Activated CD4-positive, alpha-beta T cell treated with anti-CD3 and anti-CD28 coated beads for 36 hours (primary cell): ENCODE measurements at places on chromosomes 2 and 18. TPM values are rescaled to one million over a fixed set of nuclear protein-coding genes. Genes with fewer than 3 reads are reported as not detected.

The CNTNAP5 gene
- total RNA-seq = not detected

- H3K36me3 ChIP-seq = no peaks in the 10 kb centered on the region
- peaks cover 25% of the 10 kb centered on the region for H3K4me1 ChIP-seq
- no peak for DNase-seq
These were observed 32.6 kb downstream of the MARCHF4 start for GRCh38 chr2:216339456-216340279.

The RESP18 gene
- not detected for total RNA-seq

GRCh38 chr2:182543741-182544525 lies 117.1 kb upstream of the PDE1A start:
- H3K27me3 ChIP-seq = no peaks in the 10 kb centered on the region
- no peaks in the 10 kb centered on the region for H3K4me1 ChIP-seq
- no peak for DNase-seq
- no peak overlapping the region for H3K4me3 ChIP-seq

The KCNG2 gene
- total RNA-seq = not detected

The SERPINB2 gene
- not detected for total RNA-seq

GRCh38 chr2:27711804-27712203 lies 48.1 kb downstream of the SLC4A1AP start:
- no peak overlapping the region for H3K4me3 ChIP-seq
- peaks cover 24% of the 10 kb centered on the region for H3K4me1 ChIP-seq
- no peaks in the 10 kb centered on the region for H3K36me3 ChIP-seq
- DNase-seq = no peak
- H3K27ac ChIP-seq = no peak overlapping the region

The FLACC1 gene
- total RNA-seq = 0.72 TPM

The GCG gene
- not detected for total RNA-seq

The MARCO gene
- total RNA-seq = not detected

DNA sequence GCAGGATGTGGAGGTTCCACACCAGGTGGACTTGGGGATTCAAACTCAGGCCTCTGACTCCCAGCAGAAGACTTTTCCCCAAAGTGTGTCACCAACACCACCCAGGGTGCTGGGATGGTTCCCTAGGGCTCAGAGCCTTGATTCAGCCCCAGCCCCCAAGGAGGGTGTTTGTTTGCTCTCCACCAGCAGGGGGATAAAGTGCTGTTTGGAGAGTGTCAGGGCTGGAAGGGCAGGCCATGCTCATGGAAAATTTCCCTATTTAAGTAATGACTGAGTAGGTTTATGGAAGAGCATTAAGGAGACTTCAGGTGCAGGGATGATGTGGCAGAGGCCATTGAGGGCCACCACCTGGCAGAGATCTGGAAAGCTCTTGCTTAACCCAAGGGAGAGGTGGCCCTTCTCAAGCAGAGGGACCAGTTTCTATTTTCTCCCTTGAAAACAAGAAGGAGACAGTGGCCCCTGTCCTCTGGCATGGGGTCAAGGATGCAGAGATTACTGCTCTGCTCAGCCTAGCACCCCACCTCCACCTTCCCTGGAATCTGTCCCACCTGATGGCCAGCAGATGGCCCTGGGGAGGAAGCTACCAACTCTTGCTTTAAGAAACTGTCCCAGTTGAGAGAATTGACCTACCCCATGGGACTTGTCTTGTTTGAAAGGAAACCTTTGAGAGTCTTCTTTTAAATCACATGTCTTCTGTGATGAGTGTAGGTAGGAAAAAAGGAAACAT lies 122.1 kb downstream of the ACOXL start:
- H3K27me3 ChIP-seq = peaks cover 57% of the 10 kb centered on the region
- no peaks in the 10 kb centered on the region for H3K36me3 ChIP-seq
- H3K4me1 ChIP-seq = peaks cover 50% of the 10 kb centered on the region
- no peak overlapping the region for H3K27ac ChIP-seq

DNA sequence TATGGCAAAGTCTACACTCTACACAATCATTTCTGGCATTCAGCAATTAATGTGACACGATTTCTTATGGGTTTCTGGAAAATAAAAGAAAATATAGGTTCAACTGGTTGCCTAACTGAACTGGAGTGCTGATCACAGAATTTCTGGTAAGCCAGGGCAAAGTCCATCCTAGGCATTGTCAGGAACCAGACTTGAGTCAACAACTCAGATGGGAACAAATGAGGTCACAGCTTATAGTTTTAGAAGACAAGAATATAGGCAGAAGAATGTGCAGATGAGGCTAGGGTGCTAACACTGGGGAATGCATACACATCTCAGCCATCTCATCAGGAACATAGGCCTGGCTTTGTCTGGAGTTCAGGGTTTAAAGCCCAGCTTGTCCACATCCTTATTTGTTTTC lies 317.2 kb upstream of the ID2 start:
- H3K36me3 ChIP-seq = no peaks in the 10 kb centered on the region
- no peaks in the 10 kb centered on the region for H3K4me1 ChIP-seq
- H3K4me3 ChIP-seq = no peak overlapping the region
- DNase-seq = no peak
- H3K27ac ChIP-seq = no peak overlapping the region
- H3K27me3 ChIP-seq = peaks cover under 1% of the 10 kb centered on the region

DNA sequence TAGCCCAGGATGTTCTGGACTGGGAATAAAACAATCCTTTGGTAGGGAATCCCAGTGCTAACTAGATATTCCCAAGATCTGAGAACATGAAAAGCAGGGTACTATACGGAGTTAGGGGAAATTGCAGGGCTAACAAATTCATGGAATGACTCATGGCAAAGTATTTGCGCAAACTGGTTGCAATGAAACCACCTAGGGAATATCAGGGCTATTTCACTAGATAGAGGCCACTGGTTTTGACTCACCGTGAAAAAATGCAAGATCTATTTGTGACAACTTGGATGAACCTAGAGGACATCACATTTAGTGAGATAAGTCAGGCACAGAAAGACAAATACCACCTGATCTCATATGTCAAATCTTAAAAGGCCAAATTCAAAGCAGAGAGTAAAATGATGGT lies 233.3 kb downstream of the MBD2 start:
- DNase-seq = no peak
- no peak overlapping the region for H3K4me3 ChIP-seq
- H3K27ac ChIP-seq = no peak overlapping the region
- no peaks in the 10 kb centered on the region for H3K27me3 ChIP-seq
- no peaks in the 10 kb centered on the region for H3K4me1 ChIP-seq

- H3K36me3 ChIP-seq = peaks cover 2% of the 10 kb centered on the region
- H3K4me3 ChIP-seq = no peak overlapping the region
- no peaks in the 10 kb centered on the region for H3K27me3 ChIP-seq
- H3K27ac ChIP-seq = no peak overlapping the region
- no peaks in the 10 kb centered on the region for H3K4me1 ChIP-seq
- no peak for DNase-seq
These were observed 232.5 kb downstream of the PTGR3 start for GRCh38 chr18:74976331-74976909.

DNA sequence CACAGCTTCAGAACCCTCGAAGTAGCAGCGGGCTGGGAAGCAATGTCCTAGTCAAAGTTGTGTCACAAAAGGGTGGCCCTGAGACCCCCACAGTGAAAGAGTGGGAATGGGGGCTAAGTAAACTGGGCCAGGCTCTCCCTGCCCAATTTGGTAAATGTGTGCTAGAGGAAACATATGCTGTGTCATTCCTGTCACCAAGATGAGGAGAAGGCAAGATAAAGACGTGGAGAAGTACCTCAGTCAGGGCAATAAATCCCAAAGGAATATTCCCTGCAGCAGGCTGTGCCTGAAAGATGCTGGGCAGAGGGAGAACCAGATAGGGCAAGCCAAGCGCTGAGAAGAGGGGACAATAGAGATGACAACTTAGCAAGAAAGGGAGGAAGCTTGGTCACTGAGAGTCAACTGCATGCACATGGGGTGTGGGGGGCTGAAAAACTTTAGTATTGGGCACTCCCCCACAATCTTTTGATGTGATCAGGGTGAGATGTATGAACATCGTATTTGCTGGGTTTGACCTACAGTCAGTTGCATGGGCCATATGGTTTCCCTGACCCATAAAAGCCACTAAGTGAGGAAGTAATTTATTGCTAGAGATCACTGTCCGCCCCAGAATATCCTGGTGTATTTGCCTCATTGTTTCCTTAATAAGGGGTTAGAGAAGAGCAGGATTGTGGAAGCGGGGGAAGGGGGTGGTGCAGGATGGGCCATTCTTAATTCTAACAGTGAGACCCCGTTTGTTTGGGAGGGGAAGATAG lies 49.9 kb upstream of the CXCR4 start:
- H3K4me1 ChIP-seq = peaks cover 7% of the 10 kb centered on the region
- no peak overlapping the region for H3K27ac ChIP-seq
- H3K36me3 ChIP-seq = no peaks in the 10 kb centered on the region
- no peak for DNase-seq

- H3K27me3 ChIP-seq = peaks cover 10% of the 10 kb centered on the region
- no peak overlapping the region for H3K27ac ChIP-seq
- peaks cover 2% of the 10 kb centered on the region for H3K4me1 ChIP-seq
- no peak overlapping the region for H3K4me3 ChIP-seq
- no peak for DNase-seq
- H3K36me3 ChIP-seq = no peaks in the 10 kb centered on the region
These were observed 262.6 kb upstream of the THUMPD2 start for GRCh38 chr2:40041422-40042382.

The CROCC2 gene
- not detected for total RNA-seq

The MAPRE3 gene
- total RNA-seq = 3.2 TPM

- H3K36me3 ChIP-seq = no peaks in the 10 kb centered on the region
- peaks cover 19% of the 10 kb centered on the region for H3K4me1 ChIP-seq
These were observed 99.5 kb upstream of the EPAS1 start for GRCh38 chr2:46197672-46198071.

The DLX1 gene
- total RNA-seq = not detected

- H3K27me3 ChIP-seq = peaks cover 52% of the 10 kb centered on the region
- no peak for DNase-seq
- peaks cover 14% of the 10 kb centered on the region for H3K4me1 ChIP-seq
- H3K27ac ChIP-seq = no peak overlapping the region
These were observed 7.0 kb upstream of the SP5 start for GRCh38 chr2:170707821-170708795.

- H3K4me3 ChIP-seq = no peak overlapping the region
- no peak overlapping the region for H3K27ac ChIP-seq
- H3K36me3 ChIP-seq = no peaks in the 10 kb centered on the region
- no peak for DNase-seq
- peaks cover 3% of the 10 kb centered on the region for H3K27me3 ChIP-seq
These were observed 13.0 kb downstream of the FABP1 start for GRCh38 chr2:88114889-88115288.

GRCh38 chr18:59646228-59646962 lies 50.8 kb downstream of the CCBE1 start:
- H3K27ac ChIP-seq = no peak overlapping the region
- H3K27me3 ChIP-seq = peaks cover 6% of the 10 kb centered on the region
- H3K36me3 ChIP-seq = no peaks in the 10 kb centered on the region
- no peak overlapping the region for H3K4me3 ChIP-seq
- no peaks in the 10 kb centered on the region for H3K4me1 ChIP-seq
- no peak for DNase-seq

The SEMA4C gene
- 9.6 TPM for total RNA-seq

DNA sequence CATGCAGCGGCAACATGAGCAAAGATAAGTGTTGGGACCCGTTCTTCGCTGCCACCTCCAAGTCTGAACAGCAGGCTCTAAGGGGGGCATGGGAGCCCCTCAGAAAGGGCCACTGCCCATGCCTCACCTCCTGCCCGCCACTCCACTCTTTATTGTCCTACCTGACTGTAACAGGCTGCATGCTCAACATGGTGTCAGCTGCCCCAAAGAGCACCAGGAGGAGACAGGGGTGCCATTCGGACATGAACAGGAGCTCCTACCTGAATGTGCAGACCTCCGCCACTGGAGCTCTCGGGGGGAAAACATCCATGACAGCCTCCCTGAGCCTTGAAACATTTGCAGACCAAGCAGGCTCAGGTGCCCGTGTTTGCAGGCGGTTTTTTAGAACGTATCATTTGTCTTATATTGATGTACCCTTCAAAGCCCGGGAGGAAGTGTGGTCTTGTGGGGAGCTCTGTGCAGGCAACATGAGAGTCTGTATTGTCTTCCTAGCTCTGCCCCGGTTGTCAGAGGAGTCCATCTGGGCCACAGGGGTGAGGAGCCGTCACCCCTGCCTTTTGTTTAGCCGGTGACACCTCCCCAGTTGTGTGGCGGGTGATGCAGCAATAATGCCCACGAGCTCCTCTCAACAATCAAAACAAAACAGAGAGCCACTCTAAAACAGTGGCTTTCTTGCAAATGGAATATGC lies 35.1 kb upstream of the CD8A start:
- H3K27me3 ChIP-seq = peaks cover 17% of the 10 kb centered on the region
- peak overlapping the region; percentile 55 for H3K4me3 ChIP-seq
- peaks cover 29% of the 10 kb centered on the region for H3K4me1 ChIP-seq
- H3K27ac ChIP-seq = peak overlapping the region; percentile 61
- peak; percentile 69 for DNase-seq

The RPRM gene
- total RNA-seq = not detected

DNA sequence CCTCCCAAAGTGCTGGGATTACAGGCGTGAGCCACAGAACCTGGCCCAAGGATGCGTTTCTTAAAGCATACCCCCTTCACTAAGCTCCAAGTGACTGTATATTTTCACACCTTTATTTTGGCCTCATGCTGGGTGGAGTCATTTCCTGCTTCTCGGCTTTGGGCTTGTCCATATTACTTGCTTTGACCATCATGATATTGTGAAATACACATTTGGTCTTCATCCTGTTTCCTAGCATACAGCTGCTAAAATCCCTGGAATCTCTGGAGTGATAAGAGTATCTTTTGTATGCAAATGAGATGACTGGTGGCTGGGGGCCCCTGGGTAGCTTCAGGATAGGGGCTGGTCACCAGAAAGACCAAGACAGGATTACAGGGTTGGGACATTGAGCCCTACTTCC lies 17.6 kb upstream of the COLEC12 start:
- H3K27ac ChIP-seq = no peak overlapping the region
- no peak for DNase-seq
- H3K4me1 ChIP-seq = peaks cover 5% of the 10 kb centered on the region
- no peak overlapping the region for H3K4me3 ChIP-seq
- peaks cover 4% of the 10 kb centered on the region for H3K27me3 ChIP-seq

DNA sequence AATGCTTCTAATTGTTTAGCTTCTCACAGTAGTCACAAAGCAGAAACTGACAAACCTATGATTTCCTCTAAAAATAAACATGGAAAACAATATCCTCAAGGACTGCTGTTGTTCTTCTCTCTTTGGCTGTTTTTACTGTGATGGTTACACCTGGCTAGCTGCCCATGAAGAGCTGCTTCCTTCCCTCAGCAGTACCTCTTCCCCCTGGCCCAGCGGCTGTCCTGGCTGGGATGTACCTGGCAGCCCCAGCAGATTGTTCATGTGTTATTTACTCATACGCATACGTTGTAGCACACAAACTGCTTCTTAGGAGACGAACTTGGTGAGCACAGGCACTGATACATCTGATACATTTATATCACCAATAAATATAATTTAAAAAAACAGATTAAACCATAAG lies 27.4 kb downstream of the NEMP2 start:
- H3K36me3 ChIP-seq = peaks cover 30% of the 10 kb centered on the region
- H3K27me3 ChIP-seq = no peaks in the 10 kb centered on the region
- H3K27ac ChIP-seq = no peak overlapping the region
- peaks cover 7% of the 10 kb centered on the region for H3K4me1 ChIP-seq
- DNase-seq = no peak
